ENCODE measurements at places on chromosomes 3 and 15. TPM values are rescaled to one million over a fixed set of nuclear protein-coding genes. Genes with fewer than 3 reads are reported as not detected.

DNA sequence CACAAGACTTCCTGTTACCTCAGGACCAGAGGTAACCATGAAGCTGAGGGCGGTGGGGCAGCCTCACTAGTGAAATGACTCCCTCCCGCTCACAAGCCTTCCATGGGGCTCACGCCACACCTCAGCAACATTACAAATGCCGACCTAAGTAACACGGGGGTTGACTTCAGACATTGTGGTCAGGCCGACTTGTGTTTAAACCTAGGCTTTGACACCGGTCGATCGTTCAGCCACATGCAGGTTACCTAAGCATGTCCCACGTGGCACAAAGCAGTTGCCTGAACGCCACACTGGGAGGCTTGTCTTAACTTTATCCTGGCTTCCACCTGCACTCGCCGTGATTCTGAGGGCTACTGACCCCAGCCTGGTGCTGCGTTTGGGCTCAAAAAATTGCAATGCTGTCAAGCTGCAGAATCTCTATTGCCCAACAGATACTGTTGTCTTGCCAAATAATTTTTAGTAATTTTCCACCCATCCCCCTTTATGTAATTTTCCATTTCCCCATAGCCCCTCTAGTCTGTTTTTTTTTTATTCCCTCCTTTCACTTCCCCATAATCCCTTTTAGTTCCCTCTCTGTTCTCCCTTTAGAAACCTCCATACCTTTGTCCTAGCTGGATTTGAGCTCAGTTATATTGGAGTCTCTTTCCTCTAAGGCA is 158.6 kb upstream of the RGMA start:
- DNase-seq = no peak

DNA sequence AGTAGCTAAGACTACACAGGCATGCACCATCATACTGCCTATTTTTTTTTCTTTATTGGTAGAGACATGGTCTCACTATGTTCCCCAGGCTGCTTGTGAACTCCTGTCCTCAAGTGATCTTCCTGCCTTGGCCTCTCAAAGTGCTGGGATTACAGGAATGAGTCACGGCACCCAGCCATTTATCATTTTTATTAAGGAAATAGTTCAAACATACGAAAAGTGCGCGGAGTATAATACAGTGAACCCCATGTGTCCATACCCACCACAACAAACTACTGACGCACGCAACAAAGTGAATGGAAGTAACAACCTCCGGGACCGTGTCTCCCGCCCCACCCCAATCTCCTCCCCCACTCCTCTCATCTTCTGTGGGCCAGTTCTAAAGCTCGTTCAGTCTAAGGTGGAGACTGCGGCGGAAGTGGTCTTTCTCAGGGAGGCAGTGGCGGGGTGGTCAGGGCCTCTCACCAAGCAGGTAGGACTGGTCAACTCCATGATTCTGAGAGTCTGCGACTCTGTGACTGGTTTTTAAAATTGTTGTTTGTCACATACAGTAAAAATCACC is 42.1 kb downstream of the DNAJB8 start:
- no peak for DNase-seq

DNA sequence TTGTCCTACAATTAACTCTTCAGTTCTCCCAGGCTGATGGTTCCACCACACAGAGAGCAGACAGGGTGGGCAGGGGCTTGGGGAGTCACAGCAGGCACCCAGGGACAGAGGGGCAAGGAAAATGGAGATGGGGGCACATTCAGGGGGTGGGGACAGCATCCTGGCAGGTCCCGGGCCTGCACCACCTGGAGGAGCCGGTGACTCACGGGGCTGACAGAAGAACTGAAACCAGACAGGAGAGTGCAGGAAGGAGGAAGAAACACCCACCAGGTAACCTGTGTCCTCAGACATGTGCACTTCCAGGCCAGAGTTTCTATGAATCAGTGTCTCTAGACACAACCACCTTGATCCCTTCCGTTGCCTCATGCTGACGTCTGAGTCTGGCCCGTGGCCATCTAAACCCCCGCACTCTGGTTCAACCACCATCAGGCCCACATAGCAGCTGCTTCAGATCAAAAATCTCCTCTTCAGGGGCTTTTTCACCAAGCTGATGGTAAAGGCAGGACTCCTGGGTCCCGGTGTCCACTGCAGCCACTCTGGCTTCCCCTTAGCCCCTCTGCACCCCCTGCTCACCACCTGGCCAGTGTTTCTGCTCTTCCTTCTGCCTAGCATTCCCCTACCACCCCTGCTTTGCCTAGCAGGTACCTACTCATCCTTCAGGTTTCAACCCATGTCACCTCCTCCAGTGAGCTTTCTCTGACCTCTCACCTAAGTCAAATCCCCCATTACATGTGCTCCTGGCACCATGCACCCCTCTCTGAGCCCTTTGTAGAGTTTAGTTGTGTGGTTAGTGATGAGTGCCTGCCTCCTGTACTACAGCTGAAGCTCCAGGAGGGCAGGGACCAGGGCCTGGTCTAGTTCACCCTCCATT is 16.5 kb upstream of the CYP11A1 start:
- DNase-seq = peak; percentile 65

- DNase-seq = no peak
These were observed 35.4 kb downstream of the LIPC start for GRCh38 chr15:58467121-58467721.

- no peak for DNase-seq
These were observed 192.7 kb downstream of the DIPK2A start for GRCh38 chr3:144164352-144164751.

DNA sequence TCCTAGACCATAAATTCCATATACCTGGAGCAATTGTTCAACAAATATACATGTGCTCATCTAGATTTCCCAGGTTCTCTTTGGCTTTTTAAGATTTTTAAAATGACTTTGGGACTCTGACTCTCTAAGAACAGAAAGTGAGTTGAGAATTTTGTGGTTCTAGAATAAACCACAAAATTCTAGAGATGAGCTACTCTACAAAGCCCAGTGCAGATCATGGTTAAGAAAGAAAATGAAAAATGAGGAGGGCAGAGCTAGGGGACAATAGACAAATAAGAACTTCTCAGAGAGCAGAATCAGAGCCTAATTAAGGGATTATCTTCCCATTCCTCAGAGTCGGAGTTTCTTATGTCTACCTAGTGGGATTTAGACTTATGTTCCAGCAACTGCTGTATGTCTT is 694.7 kb downstream of the ZNF385D start:
- no peak for DNase-seq

DNA sequence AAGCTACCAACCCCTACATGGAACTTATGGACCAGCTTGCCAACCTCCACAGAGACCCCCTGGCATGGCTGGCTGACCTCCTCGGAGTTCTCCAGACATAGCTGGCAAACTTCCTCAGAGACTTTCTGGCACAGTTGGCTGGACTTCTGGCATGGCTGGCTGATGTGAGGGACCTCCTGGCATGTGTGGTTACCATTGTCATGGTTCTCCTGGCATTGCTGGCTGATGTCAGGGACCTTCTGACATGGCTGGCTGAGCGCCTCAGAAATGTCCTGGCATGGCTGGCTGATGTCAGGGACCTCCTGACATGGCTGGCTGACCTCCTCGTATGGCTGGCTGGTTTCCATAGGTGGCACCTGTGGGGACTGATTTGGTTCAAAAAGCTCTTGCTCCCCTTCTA is 17.5 kb downstream of the MAP1A start:
- no peak for DNase-seq

The PLCB2 gene
- 41.7 TPM for total RNA-seq
